Mesothelial cell of epicardium (in vitro differentiated cells): ENCODE measurements at places on chromosomes 1 and 21.

GRCh38 chr1:207811920-207812720, 60.3 kb downstream of the CD46 start:
- no peak for DNase-seq

DNA sequence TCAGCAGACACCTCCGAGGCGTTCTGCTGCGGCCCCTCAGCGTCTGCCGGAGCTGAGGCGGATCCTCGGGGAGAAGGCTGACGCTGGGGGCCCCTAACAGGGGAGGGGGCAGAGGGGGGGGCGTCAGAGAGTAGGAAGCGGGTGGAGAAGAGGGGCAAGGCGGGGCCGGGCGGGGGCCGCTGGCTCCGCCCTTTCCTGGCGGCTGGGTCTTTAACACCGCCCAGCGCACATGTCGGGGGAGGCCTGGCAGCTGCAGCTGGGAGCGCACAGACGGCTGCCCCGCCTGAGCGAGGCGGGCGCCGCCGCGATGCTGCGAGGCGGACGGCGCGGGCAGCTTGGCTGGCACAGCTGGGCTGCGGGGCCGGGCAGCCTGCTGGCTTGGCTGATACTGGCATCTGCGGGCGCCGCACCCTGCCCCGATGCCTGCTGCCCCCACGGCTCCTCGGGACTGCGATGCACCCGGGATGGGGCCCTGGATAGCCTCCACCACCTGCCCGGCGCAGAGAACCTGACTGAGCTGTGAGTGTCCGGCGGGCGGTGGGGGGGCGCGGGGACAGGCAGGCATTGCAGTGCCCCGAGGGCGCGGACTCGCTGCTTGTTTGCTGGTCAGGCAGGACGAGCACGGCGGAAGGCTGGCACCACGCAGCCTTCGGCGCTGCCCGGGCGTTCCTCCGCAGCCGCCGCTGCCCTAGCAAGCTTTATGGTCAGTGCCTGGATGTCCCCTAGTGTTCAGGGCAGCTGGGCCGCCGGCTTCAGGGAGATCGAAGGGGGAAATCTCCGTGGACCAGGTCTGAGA, at the start of gene NTRK1:
NTRK1 (plus strand) TSS at position 238 of the 796 bp plus-strand sequence; CDS start at position 308, 70 bp downstream.
- DNase-seq: no peak

DNA sequence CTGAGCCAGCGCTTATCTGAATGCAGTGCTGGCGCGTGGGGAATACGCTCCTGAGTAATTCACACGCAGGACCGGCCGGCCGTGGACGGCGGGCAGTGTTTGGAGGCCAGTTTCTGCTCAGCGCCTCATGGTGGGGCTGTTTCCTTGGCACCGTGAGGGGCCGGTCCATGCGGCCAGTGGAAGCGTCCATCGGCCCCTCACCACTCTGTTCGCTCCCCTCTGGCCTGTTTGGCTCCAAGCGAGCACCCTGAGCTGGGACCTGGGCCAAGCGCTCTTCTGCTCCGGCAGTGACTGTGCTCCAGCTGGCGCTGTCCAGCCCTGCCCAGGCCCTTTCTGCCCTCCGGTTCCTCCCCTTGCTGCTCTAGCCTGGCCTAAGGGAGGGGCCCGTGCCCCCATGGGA, 16.3 kb upstream of the PLCH2 start:
- no peak for DNase-seq

GRCh38 chr1:197170538-197170937, 24.1 kb upstream of the ASPM start:
- DNase-seq: no peak

GRCh38 chr1:212794561-212795014, 2.9 kb downstream of the TATDN3 start:
- DNase-seq: no peak

DNA sequence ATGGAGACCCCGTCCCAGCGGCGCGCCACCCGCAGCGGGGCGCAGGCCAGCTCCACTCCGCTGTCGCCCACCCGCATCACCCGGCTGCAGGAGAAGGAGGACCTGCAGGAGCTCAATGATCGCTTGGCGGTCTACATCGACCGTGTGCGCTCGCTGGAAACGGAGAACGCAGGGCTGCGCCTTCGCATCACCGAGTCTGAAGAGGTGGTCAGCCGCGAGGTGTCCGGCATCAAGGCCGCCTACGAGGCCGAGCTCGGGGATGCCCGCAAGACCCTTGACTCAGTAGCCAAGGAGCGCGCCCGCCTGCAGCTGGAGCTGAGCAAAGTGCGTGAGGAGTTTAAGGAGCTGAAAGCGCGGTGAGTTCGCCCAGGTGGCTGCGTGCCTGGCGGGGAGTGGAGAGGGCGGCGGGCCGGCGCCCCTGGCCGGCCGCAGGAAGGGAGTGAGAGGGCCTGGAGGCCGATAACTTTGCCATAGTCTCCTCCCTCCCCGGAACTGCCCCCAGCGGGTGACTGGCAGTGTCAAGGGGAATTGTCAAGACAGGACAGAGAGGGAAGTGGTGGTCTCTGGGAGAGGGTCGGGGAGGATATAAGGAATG, 505 bp downstream of the LMNA start:
- no peak for DNase-seq

DNA sequence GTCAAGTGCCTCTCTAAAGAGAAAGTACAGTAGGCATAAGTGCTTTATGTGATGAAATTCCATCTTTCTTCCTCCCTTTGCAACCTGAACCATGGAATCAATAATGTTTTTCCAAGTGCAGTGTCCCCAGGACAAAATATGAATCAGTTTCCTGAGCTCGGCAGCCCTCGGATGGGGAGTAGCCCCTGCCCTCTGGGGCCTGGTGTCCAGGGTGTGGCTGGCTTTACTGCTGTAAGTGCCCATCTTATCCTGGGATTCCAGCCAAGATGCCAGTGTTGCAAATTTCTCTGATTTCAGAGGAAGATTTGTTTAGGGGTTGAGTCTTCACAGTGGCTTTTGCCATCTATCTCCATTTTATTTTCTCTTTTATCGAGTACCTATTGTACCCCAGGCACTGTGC, 40.5 kb upstream of the SRP9 start:
- DNase-seq: no peak

- DNase-seq: no peak
Observed at GRCh38 chr1:210260096-210260495, 27.5 kb downstream of the SERTAD4 start.

GRCh38 chr1:183070923-183071618, 47.9 kb downstream of the LAMC1 start:
- DNase-seq: no peak

DNA sequence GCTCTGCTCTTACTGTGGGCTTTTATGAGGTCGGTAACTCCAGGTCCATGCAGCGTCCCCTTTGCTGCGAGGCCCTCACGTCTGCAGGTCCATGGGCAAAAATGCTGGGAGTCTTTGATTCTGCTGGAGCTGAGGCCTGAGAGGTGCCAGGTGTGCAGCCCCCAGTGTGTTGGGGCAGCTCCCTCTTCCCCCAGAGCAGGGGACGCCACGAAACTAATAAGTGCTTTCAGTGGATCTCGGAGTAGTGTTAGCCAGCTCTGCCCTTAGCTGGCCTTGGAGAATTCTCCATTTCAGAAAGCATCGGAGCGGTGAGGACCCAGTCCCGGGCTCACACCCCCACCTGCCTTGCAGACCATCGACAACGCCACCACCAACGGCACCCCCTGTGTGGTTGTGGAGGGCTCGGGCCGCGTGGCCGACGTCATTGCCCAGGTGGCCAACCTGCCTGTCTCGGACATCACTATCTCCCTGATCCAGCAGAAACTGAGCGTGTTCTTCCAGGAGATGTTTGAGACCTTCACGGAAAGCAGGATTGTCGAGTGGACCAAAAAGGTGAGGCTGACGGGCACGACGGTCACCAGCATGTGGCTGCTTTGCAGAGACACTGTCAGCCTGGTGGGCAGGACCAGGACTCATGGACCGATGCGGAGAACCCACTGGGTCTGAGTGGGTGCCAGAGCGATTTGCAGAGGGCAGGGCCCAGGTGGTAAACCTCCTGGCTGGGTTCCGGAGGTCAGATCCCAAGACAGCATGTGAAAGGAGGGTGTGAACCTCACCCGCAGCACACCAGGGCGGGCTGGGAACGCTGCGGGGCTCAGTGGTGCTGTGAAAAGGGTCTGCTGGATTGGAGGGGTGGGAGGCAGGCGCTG, 25.5 kb downstream of the TRPM2 start:
- peak; percentile 29 for DNase-seq

GRCh38 chr1:72557446-72558049, 275.2 kb upstream of the NEGR1 start:
- DNase-seq: no peak

GRCh38 chr1:44602634-44603628, 71.3 kb downstream of the TMEM53 start:
- no peak for DNase-seq

- no peak for DNase-seq
Observed at GRCh38 chr1:101738475-101738874, 258.3 kb downstream of the OLFM3 start.
